Brain microvascular endothelial cell (primary cell): ENCODE measurements at places on chromosomes 11 and 22.

DNA sequence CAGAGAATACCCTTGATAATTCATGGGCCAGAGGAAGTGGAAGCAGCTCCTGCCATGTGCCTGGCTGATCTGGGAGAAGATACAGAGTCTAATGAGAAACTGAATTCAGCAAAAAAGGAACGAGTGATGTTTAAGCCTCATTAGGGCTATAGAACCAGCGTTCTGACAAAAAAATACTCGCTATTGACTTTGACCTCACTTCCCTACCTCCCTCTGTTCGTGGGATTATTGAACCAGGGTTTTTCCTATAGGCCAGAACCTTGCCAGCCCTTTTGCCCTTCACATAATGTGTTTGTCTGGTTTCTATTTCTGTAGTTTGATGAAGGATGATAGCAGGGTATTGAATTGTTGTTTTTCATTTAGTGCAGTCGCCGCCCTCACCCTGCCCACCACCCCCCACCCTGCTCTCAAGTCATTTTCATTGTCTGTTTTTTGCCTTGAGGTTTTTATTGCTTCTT, 7.6 kb upstream of the RBFOX2 start:
- DNase-seq = no peak

- DNase-seq = peak; percentile 100
Observed at GRCh38 chr22:41589391-41590241, at the start of gene PMM1. Gene PMM1, minus strand, starts transcription at chr22:41589840. Its CDS starts 35 bp downstream, at chr22:41589805.

DNA sequence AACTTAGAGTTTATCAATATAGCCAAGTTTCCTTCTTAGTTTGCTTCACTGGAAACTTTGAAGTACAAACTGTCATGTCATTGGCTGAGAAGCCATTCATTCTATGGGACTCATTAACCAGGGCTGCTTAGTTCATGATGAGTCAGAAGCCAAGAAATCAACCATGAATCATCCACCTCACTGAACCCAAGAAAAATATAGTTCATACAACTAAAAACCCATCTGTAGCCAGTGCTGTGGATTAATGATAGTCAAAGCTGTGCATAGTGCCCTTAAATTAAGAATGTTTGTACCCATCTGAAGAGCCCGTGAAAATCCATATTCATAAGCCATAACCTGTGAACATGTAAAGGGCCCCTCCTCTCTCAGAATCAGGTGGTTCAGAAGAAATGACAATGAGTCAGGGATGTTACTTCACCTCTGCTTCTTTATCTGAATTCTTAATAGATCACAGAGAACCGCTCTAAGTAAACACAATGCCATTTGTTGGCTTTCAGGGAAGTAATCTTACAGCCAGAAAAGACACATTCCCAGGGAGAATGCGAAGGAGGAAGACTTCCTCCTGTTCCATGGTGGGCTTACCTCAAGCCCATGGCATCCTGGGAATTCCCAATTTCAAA, 25.4 kb downstream of the MMP20 start:
- peak; percentile 89 for DNase-seq

GRCh38 chr11:1301220-1302000, 8.0 kb downstream of the TOLLIP start:
- DNase-seq = no peak

DNA sequence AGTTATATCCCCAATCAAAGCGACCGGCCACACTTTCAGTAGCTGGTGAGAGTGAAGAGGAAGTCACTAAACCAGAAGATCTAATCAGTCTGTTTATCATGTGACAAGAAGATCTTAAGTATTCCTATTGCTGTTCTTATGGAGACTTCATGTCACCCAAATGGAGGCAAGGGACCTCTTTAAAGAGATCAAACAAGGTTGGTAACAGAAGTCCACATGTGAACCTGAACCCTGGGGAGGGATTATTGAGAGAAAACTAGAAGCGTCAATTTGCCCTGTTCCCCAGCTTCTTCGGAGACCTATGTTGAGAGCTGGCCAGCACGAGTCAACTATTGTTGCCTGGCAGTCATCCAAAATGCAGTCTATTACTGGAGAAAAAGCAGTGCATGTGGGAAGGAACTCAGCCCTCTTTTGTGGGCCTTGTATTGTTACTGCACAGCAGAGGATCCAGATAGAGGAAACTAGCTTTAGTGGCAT, 76.9 kb upstream of the CTSC start:
- peak; percentile 83 for DNase-seq

DNA sequence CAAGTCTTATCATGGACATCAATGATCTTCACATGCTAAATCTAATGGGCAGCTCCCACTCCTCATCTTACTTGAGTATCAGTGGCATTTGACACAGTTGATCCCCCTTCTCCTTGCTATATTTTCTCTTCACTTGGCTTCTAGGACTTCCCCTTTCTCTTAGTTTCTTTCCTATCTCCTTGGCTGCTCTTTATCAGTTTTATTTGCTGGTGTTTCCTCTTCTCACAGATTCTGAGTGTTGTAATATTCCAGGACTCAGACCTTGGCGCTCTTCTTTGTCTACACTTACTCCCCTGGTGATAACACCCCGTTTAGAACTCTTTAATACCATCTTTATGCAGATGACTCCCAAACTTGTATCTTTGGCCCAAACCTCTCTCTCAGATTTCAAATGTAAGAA, 33.9 kb upstream of the RASSF10 start:
- no peak for DNase-seq

DNA sequence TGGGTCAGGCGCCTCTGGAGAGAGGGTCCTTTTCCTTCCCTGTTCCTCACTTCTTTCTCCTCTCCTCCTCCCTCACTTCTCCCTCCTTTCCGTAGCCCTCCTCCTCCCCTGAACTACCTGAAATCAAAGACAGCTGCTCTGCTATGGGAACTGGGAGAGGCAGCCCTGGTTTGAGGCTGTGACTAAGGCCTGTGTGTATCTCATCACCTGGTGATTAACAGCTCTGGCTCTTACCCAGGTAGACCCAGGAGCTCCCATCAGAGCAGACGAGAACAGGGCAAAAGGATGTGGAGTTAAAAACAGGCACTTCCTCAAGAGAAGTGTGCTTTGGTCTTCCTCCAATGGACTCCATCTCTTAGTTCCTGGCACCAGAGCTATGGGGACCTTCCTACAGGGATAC, 5.8 kb downstream of the ISX start:
- no peak for DNase-seq
